HFFc6 (cell line): ENCODE measurements at places on chromosomes 4 and X. TPM values are rescaled to one million over a fixed set of nuclear protein-coding genes. Genes with fewer than 3 reads are reported as not detected.

The SPANXD gene
- 2.0 TPM in 1 of 3 replicates, not detected in the others for total RNA-seq

The CT45A2 gene
- not detected in 3 replicates for total RNA-seq

The HSD17B13 gene
- not detected in 3 replicates for total RNA-seq

The SMS gene
- total RNA-seq: 136 to 196 TPM (median 191 TPM) in 3 replicates

The DUX4 gene
- not detected in 2 replicates for total RNA-seq

The XAGE2 gene
- not detected in 2 replicates for total RNA-seq

DNA sequence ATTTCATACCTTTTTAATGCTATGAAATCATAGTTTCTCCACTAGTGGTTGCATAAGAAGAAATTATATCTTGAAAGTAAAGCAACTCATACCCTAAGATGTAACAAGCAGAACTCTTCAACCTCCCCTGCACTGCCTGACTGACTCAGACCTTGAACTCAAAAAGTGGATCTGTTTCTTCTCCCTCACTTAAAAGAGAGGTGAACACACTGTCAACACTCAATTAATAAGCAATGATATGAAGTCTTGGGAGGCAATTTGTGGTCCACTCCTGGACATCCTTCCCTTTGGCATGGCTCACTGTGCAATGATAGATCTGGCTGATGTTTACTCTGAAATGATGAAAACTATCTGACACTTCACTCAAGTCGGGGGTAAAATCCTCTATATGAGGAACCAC, 282.0 kb upstream of the DKK2 start:
- peak; percentile 7 for DNase-seq

- no peak for DNase-seq
These were observed 76.5 kb downstream of the RTL9 start for GRCh38 chrX:110435196-110435595.

DNA sequence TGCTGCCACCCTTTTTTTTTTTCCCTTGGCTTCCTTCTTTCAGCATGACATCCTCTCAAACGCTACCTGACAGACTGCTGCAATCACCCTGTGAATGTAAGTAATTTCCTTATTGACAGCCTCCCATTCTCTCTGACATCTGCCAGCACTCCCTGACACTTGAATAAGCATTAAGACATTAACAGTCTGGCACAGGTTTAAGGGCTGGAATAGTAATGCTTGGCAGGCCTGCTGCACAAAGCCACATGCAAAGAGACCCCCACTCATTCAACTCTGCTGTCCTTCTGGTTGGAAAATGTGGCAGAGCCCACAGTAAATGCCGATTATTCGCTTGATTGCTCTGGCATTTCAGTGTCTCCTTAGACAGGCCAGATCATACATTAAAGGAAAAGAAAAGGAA, 28.1 kb upstream of the RASGEF1B start:
- no peak for DNase-seq

DNA sequence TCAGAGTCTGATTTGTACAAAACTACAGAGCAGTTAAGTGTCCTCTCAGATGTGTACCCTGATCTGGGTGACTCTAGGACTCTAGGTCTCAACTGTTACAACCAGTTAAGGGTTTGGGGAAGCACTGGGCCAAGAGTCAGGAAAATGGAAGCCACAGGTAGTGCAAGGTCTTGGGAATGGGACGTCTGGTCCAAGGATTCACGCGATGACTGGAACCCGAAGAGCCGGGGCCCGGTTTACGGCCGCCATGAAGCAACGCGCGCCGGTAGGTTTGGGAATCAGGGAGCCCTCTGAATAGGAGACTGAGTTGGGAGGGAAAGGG, 321 bp upstream of the HPRT1 start:
- no peak for DNase-seq

GRCh38 chr4:3041192-3042142, 32.9 kb downstream of the HTT-AS start:
- DNase-seq: peak; percentile 70

GRCh38 chrX:114932550-114932949, 84.9 kb downstream of the IL13RA2 start:
- no peak for DNase-seq

DNA sequence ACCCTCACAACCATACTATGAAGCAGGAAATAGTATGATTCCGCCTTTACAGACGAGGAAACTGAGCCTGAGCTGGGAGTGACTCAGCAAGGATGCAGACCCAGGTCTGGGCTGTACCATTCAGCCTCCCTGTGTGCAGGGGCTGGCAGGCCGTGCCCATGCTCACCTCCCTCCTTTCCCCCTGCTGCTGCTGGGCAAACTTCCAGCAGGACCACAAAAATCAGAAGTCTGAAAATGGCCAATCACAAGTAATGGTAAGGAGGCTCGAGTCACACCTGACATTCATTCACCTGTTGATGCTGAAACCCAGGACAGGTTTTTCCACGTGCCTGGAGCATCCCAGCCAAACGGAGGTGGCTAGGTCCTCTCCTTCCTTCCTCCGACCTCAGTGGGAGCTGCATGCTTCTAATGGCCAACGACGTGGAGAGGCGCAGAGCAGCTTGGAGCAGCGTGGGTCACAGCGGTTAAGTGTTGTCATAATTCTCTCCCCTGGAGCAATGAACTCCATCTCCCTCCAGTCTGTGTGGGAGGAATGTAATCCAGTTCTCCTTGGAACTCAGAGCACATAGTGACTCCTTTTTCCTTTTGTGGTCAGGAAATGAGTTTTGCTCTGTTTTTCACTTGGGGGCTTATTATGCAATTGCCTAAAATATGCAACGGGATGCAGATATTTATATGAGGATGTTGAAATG, 371.7 kb downstream of the BCOR start:
- peak; percentile 74 for DNase-seq

DNA sequence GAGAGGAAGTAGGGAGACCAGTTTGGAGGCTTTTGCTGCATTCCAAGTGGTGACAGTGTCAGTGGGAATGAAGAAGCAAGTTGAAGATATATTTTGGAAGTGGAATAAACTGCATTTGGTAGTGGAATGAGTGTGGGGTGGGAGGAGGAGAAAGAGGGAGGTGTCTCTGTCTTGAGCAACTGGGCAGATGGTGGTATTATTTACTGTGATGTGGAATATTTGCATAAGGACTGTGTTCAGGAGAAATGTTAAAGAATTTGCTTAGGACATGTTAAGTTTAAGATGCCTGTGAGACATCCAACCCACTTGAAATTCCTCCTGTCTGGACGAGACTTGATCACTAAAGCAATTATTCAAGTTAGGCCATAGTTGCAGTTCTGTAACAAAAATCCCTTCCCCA, 448.9 kb upstream of the AMOT start:
- DNase-seq: no peak

DNA sequence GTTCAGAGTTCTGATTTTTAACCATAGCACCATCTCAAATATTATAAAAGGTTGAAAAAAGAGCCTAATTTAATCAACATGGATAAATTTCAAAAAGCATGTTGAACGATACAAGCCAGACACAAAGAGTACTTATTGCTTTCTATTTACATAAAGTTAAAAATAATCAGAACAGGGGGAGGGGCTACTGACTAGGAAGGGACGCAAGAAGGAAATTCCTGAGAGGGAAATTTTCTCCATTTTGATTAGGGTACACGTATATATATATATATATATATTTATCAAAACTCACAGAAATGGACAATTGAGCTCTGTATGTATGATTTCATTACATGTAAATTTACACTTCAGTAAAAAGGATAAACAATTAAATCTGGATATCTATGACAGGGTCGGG, 482 bp upstream of the MBTPS2 start:
- DNase-seq: no peak

DNA sequence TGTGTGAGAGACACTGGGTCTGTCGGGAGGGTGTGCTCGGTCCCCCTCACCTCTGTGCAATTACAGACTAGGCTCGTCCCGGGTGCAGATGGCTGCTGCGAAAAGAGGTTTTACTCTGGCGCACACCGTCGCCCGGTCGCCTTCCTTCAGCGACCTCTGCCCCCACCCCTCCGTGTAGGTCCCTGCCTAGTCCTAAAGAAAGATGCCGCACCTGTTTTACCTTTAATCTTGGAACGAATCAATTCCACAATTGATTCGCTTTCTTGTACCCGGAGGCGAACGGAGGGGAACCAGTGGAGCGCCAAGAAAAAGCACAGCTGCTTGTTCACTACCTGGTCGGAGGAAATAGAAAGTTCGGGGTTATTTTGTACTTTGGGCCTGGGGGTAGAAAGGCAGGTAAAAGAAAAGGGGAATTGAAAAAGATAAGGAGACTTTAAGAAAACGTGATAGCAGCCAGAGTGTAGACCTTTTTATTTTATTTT, 1.2 kb downstream of the NPNT start:
- no peak for DNase-seq

- DNase-seq: no peak
These were observed 608.1 kb downstream of the MID1IP1 start for GRCh38 chrX:39409246-39409917.

GRCh38 chr4:110780538-110780937, 157.7 kb upstream of the PITX2 start:
- no peak for DNase-seq

GRCh38 chr4:153318696-153319320, 25.7 kb upstream of the MND1 start:
- DNase-seq: peak; percentile 37

DNA sequence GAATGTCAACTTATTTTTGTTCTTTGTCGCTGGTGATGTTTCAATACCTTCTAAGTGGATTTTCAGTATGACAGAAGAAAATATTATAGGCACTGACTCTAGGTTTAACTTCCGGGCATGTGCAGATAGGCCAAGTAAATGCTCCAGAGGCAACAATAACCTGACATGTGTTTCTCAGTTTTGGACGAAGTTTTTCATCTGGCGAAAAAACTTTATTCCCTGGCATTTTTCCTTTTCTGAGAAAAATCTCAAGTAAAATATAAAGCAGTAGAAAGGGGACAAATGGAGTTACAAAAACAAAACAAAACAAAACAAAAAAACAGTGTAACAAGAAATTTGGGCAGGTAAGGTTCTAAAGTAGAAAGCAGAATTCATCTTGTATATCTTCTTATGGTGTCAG, 173.5 kb downstream of the ANTXR2 start:
- DNase-seq: no peak

- peak; percentile 39 for DNase-seq
These were observed 1.8 kb downstream of the SEPTIN6 start for GRCh38 chrX:119690921-119691716.
